ENCODE measurements at places on chromosomes 6 and 20.

DNA sequence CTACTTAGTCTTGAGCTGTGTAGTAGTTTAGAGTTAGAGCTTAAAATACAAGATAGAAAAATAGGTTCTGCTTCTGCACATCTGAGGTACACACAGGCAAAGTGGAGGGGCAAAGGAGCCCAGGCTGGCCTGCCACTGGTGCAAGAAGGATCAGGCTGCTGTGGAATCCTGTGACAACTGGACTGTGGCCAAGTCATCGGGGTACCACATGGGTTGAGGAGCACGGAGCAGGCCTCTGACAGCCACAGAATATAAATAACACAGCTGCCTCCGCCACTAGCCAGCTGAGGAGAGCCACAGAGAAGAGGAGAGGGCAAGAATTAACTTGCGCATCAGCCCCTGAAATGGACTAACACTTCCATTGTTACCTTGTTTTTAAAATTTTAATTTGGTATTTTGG is 206.0 kb upstream of the MARCKS start:
- no peak for DNase-seq

DNA sequence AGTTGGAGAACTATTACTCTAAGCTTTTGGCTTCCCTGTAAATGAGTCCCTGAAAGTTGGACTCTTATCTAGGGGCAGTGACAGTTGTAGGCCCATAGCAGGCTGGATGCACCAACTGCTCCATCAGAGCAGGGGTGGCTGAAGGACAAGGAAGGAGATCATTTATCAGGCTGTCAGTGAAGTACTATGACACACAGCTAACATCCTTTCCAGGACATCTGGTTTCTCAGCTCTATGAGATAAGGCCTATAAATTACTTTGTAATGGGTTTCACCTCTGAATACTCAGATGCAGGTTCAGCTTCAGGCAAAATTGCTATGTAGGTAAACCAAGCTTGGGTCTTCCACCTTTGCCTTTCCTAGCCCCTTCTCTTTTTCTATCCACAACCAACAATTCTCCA is 468.5 kb downstream of the KIF16B start:
- no peak for DNase-seq

GRCh38 chr6:106609699-106610098 is 19.6 kb downstream of the RTN4IP1 start:
- DNase-seq = peak; percentile 32

DNA sequence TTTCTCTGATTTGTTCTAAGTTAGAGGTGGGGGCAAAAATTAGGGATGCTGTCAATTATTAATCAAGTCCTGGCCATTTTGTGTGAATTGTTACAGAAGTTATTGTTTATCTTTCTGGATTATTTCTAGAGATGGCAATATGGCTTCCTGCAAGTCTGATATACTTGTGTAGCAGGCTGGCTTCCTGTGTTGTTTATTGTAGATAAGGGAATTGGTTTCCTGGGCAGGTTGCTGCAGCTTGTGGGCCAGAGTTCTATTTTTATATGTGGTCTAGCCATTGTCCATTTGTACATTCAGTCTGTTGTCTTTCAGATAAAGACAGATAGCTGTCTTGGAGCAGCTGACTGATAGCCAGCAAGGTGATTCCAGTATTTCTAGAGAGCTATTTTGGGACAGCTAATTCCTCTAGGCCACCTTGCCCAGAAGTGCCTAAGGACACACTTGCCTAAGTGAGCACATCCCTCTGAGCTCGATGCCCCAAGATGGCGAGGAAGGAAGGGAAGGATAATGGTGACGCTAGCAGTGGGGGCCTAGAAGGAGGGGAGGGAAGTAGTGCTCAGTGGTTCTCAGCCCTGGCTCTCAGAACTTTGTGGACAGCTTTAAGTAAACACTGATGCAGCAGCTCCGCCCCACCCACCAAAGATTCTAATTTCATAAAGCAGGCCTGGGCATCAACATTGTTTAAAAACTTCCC is 25.5 kb downstream of the DDO start:
- DNase-seq = no peak

DNA sequence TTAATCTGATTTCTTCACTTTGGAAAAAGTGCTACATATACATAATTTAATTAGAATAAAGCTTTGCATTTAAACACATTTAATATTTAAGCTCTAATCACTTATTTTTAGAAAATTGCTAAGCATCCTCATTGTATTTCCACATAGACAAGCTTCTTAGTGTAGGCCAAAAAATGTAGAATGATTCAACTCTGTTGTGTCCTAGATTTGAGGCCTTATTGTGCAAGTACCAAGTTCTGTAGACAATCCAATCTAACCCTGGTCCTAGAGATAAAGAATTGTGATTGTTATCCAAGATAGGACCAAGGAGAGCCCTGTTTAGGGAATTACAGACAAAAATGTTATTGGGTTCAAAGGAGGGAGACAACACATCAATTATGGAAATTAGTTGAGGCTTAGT is 27.6 kb downstream of the MRAP2 start:
- no peak for DNase-seq
